ENCODE measurements at places on chromosomes 6 and 20.

GRCh38 chr20:25038591-25039015, 19.3 kb downstream of the ACSS1 start:
- DNase-seq: no peak

DNA sequence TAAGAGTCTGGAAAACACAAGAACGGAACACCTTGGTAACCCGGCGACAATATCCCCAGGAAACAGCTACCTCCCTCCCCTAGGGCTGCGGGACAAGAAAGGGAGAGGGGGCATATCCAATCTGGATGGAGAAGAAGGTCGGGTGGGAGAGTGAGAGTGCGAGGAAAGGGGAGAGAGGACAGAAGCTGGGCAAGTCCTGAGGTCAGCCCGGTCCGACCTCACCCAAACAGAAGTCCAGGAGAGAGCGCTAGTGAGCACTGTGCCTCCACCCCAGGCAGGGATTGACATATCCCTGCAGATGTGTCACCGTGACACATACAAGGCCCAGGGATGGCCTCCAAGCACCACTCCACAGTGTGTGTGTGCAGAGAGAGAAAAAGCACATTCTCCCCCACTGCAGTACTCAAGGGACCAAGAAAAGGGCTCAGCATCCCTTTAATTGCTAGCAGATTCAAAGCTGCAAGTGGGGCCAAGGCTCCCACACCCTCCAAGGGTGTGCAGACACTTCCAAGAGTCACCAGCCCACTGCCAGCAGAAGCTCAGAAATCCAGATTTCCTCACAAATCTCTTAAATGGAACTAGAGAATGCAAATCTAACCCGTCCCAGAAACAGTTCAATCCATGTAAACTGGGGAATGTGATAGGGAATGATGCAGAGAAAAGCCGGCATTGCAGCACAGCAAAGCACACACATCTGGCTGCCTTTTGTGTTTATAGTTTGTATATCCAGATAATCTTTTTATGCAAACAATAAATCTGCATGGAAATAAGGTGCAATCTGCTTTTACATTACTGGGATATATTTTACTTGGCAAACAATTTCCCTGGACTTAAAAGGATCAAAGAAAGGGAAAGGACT, 3.1 kb downstream of the PXDC1 start:
- peak; percentile 30 for DNase-seq

DNA sequence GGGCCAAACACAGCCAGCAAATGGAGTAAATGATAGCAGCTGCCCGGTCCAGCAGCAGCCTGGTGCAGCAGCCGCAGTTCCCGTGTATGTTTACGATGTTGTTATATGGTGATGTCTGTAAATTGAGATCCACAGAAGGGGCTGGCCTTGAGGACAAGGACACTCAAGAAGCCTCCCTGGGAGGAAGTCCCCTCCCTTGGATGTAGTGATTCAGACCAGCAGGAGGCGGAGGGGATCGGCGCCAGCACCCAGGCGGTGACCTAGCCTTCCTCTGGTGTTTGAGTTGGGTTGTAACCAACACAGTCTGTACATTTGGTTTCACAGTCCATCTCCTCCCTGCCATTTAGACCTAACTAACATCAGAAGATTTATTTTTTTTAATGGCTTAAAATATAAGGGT, 187.8 kb downstream of the SYNDIG1 start:
- DNase-seq: no peak

- DNase-seq: no peak
Measured at GRCh38 chr6:4225161-4225872, 89.9 kb upstream of the ECI2 start.

- no peak for DNase-seq
Measured at GRCh38 chr6:167285077-167285770, 5.9 kb upstream of the UNC93A start.

GRCh38 chr6:153192943-153193885, 62.1 kb upstream of the RGS17 start:
- DNase-seq: no peak

- DNase-seq: no peak
Measured at GRCh38 chr20:50799176-50799889, 4.5 kb downstream of the BCAS4 start.
